Thoracic aorta (tissue), 2 donors: ENCODE measurements at places on chromosomes 13 and 19.
A peak's percentile ranks its signal among the peaks of the same experiment; 100 is the strongest.

- no peak for DNase-seq
These were observed 628 bp upstream of the ZNF813 start for GRCh38 chr19:53466726-53467484.

DNA sequence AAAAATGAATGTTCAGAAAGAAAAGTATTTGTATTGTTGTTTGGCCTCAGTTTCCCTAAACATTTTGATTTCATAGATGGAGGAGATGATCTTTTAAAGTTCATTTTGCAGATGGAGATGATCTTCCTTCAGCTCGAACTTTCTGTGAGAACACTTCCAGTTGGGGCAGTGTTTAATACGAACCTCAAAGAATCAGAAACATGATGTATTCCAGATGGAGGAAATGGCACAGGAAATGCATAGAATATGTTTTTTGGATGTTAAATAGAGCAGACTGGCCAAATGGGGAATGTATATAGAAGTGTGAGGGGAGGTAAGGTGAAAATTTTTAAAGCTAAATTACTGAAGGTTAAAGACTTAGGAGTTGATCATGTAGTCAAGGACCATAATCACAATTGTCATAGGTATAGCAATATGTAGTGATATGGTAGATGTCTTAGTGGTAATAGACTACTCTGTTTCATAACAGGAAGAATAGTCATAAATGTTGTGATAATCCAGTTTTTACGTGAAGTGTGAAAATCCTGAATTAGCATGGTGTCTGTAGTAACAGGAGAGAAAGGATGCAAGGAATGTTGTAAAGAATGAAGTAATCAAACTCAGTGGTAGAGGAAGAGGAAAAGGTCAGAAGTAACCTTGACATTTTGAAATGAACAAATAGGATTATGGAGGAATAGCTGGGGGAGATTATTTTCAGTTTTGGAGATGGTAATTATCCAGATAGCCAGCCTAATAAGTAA lies 5.1 kb downstream of the RAP2A start:
- no peak for DNase-seq

DNA sequence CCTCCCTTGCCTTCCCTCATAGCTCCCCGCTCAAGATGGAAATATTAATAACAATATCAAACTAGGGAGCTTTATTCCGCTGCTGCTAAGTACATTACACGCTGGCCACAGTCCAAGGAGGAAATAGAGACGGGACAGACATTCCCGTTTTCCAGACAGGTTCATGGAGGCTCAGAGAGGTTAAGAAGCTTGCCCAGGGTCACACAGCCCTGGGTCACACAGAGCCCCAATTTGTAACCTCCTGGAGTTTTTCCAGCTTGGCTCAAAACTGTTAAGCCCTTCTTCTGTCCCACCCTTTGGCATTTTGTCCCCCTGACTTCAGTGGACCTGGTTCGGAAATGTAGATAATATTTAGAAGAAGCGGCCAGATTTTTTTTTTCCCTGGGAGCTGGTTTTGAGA lies 2.0 kb downstream of the BICRA start:
- no peak for DNase-seq

DNA sequence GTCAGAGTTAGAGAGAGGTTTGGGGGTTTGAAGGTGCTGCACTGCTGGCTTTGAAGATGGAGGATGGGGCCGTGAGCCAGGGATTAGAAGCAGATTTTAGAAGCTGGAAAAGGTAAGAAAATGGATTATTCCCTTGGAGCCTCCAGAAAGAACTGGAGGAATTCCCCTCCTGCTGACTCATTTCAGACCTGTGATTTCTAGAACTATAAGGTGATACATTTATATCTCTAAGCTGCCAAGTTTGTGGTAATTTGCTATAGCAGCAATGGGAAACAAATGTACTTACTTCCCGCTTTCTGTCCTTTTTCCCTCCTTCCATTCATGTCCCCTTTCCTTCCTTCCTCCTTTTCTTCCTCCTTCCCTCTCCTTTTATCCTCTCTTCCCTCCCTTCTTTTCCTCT lies 78.5 kb upstream of the PCDH8 start:
- no peak for DNase-seq

DNA sequence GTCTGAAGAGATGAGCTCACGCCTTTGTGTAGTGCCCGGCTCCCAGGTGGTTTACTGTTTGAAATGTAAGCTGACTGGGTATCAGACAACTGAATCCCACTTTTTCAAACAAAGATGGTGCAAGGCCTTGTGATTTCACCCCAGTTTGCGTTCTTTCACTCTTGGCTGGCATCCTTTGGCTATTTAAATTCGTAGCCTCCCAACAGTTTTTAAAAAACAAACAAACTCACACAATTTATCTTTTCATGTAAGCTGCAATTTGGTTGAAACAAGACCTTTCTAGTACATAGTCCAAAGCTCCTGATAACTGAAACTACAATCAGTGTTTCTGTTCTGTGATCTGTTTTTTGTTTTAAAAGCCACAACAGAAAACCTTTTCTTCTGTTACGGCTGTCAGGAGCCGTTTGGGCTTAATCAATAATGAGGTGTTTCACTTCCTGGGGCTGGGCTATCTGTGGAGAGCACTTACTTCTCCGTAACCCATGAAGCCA lies 65.1 kb upstream of the NPAS1 start:
- DNase-seq = no peak

GRCh38 chr13:66492479-66492878 lies 737.7 kb downstream of the PCDH9 start:
- DNase-seq = no peak

- DNase-seq = no peak
These were observed 29.9 kb downstream of the LAIR2 start for GRCh38 chr19:54532528-54532927.

GRCh38 chr13:38895075-38895474 lies 95.6 kb downstream of the STOML3 start:
- no peak for DNase-seq

- no peak for DNase-seq
These were observed 41.6 kb downstream of the TM9SF2 start for GRCh38 chr13:99542788-99543406.

- no peak for DNase-seq
These were observed 3.8 kb upstream of the GARIN5A start for GRCh38 chr19:50480281-50481111.

GRCh38 chr19:995051-995827 lies 5.0 kb upstream of the GRIN3B start:
- no peak for DNase-seq

DNA sequence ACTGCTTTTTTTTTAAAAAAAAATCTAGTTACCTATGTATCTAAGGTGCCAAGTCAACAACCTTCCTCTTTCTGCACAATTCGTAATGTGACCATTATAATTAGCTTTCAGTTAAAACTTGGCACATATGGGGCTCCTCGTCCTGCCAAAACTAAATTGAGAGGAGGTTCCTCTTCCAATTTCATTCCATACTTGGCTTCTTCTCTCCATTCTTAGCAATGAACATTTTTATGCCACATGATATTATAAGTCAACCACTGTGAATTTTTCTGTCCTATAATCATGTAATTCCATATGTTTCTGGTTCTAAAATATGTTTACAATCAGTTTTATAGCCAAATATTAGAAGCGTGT lies 177.0 kb downstream of the DCLK1 start:
- no peak for DNase-seq

DNA sequence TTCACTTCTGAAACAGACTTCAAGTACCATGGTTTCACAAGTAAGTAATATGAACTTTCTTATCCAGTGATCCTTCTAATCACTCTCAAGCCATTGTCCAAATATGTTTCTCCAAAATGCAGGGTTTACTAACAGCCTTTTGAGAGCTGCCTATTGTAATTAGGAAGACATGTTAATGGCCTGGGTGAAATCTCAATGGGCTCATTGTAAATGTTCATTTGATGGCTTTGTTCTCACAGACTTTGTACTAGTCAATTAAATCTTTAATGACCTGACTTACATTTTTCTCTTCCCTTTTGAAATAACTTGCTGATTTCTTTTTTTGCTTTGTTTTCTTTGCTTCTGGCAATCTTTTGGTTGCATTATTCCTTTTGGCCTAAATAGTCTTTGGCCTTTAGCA lies 444.8 kb downstream of the LIG4 start:
- DNase-seq = no peak

DNA sequence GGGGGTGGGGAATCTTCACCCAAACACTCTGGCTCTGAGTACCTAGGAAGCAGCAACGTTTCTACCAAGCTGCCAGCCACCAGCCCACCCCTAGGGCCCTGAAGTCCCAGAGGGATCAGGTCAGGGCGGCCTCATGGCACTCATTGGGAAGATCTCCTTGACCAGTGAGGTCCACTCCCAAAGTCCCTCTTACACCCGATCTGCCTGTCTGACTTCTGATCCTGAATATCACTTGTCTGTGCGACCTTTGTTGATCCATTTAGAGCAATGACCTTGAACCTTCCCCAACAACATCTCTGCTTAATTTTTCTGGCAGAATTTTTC lies 2.1 kb upstream of the GNA15 start:
- no peak for DNase-seq

DNA sequence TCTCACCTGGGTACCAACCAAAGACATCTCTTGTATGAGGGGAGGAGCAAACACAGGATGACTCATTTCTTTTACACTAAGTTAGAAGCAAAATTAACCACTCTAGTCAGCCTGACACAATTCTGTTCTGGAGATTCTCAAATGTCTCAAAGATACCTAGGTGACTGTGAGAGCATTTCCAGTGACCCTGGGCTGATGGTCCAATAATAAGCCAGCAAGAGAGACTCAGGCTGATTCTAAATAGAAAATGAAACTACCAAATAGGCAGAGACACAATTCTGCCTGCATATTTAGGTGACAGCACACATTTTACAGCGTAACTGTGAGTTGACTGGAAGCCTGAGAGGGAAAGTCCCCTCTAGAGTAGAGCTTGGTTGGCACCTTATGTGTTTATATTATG lies 16.3 kb downstream of the ZNF91 start:
- DNase-seq = no peak

DNA sequence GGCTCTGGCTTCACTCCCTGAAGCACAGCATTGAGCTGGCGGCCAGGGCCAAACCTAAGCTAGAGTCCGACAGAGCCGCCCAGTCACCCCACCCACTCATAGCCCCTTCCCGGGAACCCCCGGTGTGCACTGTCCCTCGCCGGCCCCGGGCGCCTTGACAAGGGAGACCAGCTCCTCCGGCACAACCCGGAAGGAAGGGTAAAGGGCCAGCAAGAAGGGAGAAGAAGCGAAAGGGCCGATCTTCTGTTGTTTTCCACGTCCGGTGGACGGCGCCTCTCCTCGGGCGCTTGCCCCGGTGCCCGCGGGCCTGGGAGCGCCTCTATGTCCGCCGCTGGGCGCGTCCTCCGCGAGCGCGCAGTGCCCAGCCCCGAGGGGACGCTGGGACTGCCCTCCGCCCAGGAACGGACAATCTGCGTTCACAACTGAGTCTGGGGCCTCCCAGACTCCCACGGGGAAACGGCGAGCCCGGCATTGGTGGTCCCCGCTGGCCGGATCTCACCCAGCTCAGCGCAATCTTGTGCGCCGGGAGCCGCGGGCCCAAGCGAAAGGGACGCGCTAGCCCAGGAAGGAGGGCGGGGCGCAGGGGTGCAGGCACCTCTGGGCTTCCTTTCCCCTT lies 172.5 kb upstream of the MIR17HG start:
- DNase-seq = no peak

DNA sequence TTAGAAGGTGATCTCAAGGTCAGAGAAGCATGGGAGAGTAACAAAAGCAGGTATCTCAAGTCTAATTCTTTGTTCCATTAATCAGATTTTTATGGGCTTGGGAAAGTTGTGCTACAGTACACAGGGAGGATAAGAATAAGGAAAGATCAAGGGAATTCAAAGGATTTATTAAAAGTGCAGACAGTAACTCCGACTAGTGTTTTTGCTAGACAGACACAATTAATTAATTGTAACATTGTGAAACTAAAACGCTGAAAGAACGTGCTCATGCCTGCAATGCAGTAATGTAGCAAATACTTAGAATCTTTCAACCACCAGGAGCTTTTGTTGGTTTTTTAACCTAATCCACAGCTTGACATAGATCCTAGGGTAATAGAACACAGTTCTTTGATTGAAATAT lies 221.5 kb downstream of the DACH1 start:
- no peak for DNase-seq

GRCh38 chr19:28632371-28633080 lies 580.4 kb downstream of the UQCRFS1 start:
- no peak for DNase-seq

- DNase-seq = no peak
These were observed 206.4 kb upstream of the SPRY2 start for GRCh38 chr13:80547341-80547740.

- DNase-seq = no peak
These were observed 419.2 kb downstream of the SLITRK6 start for GRCh38 chr13:85379991-85380390.

DNA sequence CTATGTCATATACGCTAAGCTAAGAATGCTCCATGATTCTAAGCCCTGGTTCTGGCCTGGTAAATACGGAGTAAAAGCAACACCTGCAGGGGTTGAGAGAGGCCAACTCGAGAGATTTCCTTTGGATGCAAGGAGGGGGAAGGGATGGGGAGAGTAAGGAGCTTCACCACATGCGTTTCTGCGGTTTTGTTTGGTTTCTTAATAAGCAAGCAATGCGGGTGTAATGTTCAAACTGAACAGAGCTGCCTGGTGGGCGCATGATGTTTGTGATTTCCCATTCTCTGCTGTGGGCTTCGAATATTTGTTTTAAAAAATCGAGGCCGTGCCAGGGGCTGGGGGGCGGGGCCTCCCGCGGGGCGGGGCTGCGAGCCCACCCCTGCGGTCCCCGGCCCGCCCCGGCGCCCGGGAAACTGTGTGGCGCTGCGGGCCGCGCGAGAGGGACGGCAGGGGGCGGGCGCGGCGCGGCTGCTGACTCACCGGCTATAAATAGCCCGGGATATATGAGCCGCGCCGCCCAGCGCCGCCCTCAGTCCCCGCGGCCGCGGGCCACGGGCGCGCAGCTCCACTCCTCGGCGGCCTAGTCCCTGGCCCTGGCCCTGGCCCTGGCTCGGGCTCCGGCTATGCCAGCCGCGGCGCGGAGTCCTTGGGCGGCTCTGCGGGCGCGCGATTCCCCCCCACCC lies 5.1 kb downstream of the BBC3 start:
- DNase-seq = peak; percentile 33

DNA sequence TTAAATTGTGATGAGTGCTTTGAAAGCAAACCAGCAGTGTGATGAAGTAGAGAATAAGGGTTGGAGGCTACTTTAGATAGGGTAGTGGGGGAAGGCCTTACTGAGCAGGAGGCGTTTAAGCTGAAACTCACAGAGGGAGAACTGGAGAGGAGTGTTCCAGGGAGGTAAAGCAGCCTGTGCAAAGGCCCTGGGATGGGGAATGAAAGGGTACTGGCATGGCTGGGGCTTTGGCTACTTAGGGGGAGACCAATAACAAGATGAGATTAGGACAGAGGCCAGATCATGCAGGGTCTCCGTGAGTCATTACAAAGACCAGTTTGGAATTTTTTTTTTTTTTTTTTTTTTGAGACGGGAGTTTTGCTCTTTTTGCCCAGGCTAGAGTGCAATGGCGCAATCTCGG lies 1.1 kb downstream of the PPP5C start:
- no peak for DNase-seq

DNA sequence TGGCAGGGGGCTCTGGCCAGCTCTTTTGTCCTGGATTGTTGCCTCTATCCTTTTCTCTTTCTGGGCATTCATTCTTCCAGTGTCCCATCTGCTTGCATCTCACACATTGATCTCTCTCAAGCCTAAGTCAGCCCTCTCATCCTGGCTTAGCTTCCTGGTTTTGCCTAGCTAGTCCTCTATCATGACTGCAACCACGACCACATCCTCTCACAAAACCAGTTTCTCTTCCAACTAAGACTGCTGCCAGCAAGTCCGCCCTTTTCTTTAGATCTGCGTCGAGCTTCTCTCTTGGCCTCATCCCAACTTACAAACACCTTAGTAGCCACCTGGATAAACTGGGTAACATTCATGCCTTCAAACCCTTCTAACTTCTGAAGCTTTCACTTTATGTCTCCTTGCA lies 212.2 kb upstream of the HTR2A start:
- no peak for DNase-seq

- no peak for DNase-seq
These were observed 4.0 kb upstream of the ZNF8 start for GRCh38 chr19:58274771-58275201.
